ENCODE measurements at places on chromosomes 2 and 18. TPM values are rescaled to one million over a fixed set of nuclear protein-coding genes. Genes with fewer than 3 reads are reported as not detected.
A peak's percentile ranks its signal among the peaks of the same experiment; 100 is the strongest.

GRCh38 chr2:198703281-198703680, 754.5 kb downstream of the SATB2 start:
- no peak for ATAC-seq

GRCh38 chr2:226050822-226051221, 651.3 kb downstream of the NYAP2 start:
- no peak for ATAC-seq

GRCh38 chr2:129934044-129934822, 45.2 kb upstream of the RAB6C start:
- ATAC-seq, result no peak

- ATAC-seq, result no peak
Observed at GRCh38 chr18:57052173-57052572, 94.7 kb upstream of the BOD1L2 start.

DNA sequence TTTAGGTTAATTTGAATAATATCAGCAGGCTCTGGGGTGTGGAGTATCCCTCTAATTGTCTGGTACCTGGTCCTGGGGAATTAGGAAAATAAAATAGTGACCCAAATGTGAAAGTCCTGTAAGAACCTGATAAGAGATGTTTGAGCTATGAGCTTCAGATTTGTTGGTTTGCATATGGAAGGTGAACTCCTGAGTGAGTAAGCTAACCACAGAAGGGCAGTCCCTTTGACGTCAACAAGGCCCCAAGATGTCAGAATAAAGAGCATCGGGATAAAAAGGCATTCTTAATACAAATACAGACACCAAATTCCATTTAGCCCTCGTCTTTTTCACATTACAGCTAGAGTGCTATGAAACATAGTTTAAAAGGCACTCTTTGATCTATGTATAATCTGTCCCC, 1366.3 kb upstream of the TMEFF2 start:
- ATAC-seq, result no peak

DNA sequence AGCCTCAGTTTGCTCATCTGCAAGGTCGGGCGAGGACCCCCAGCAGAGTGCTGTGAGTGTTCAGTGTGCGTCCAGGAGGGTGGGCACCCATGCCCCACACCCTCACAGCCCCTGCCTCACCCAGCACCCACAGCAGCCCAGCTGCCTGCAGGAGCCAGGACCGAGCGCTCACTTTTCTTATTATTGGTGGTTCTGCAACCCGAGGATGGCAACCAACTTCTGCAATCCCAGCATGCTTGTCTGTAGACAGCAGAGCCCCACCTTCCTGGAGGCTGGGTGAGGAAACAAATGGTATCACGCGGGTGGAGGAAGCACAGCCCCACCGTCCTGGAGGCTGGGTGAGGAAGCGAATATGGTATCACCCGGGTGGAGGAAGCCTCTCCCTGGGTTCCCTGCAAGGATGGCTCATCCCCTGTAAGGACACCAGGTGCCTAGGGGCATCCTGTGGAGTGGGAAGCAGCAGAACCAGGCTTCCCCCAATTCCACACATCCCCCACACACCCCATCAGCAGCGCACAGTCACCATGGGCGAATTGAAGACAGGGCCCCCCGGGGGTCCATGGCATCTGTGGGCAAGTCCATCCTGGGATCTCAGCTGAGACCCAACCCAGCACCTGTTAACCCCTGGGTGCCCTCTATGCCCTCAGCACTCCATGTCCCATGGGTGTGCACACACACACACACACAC, 220.5 kb upstream of the RAB6C start:
- peak; percentile 50 for ATAC-seq

DNA sequence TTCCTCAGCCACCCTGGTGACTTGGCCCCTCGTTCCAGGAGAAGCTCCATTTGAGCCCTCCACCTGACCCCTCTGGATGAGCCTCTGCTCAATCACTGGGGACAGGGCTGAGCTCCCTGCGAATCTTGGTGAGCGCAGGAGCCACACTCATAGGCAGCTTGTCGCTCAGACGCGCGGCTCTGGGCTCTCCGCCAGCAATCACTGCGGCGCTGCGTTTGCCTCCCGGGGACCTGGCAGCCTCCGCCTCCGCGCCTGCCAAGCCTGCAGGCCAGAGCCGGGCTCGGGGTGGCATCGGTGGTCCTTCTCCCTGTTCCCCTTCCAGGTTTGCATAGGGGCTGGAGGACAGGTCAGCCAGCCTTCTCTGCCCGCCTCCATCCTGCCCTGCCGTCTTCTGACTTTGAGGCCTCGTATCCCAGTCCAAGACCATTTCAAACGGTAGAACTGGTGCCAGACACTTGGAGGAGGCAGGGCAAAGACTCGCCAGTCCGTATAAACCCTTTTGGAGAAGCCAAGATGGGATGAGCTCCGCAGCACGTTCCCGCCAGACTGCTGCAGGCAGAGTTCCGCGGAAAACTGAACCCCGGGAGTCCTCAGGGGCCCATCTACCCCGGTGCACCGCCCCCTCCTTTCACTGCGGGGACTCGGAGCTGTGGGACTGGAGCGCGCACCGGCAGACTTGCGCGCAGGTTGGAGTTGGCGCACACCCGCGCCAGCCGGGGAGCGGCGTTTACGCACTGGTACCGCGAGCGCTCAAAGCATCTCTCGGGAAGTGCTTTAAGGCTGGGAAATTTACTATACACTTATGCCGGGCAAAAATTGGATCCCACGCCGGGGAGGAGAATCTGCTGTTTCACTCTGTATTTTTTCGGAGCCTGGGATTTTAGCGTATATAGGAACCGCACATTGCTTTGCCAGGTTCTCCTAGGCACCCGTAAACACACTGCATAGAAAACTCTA, 1.1 kb upstream of the TACR1 start:
- ATAC-seq, result peak; percentile 42

- peak; percentile 80 for ATAC-seq
Observed at GRCh38 chr2:133200684-133201421, 367.4 kb downstream of the NCKAP5 start.

DNA sequence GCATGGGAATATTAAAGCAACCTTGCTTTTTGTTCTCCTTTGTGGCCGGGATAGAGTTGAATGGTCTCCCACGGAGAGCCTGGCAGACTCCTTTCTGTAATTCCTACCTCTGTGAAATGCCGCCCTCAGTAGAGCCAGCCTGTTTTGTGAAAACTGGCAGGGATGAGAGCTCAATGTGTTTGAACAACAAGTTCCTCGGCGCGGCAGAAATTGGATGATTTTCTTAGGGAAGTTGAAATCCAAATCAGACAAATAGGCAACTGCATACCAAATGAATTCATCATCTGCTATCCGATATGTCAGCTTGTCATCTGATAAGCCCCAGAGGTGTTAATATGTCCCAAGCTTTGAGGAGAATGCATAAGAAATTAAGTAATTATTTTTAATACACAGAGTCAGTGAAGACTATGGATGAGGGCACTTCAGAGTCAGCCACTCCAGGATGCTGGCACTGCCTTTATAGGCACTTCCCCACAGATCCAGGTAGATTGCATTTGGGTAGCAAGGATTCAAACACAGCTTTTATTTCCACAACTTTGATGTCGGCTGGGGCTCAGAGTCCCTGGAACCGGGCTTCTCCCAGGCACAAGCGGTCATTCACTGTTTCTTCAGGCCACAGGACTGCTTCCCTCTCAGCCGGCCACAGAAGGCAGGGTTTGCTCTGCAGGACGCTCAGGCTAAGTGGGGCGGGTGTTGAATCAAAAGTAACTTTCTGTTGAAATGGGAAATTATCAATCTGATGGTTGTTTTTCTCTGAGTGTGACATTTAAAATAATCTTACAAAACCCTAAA, 82.8 kb upstream of the REV1 start:
- ATAC-seq, result no peak

- ATAC-seq, result no peak
Observed at GRCh38 chr2:10240911-10241610, 61.6 kb upstream of the HPCAL1 start.

GRCh38 chr18:11529081-11529480, 80.3 kb upstream of the SLC35G4 start:
- no peak for ATAC-seq

DNA sequence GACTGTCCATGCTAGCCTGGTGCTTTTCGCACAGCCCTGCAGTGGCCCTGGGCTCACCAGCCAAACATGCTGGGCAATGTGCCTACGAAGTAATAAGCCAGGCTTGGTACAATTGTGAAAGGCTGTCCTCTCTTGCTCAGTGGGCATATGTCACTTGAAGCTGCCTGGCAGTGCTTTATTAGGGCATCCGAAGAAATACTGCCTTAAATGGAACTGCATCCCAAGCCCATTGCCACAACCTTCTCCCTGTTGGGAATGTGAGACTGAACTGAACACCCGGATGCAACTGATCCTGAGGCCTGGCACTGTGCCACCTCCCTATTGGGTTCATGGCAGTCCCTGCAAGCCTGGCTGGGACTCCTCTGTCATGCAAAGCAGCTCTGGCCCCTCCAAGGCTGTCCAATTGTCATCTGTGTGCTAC, 15.9 kb downstream of the CAPG start:
- ATAC-seq, result no peak

C2orf80 gene
- not detected for total RNA-seq

ABCG8 gene
- total RNA-seq, result not detected

HOXD8 gene
- total RNA-seq, result 0.88 TPM

GAREM2 gene
- total RNA-seq, result 0.68 TPM

LYG2 gene
- not detected for total RNA-seq

All from esophagus mucosa (tissue), 1 donor.